Right lung (tissue), 10 donors: ENCODE measurements at places on chromosomes 7 and 10. TPM values are rescaled to one million over a fixed set of nuclear protein-coding genes. Genes with fewer than 3 reads are reported as not detected.

DNA sequence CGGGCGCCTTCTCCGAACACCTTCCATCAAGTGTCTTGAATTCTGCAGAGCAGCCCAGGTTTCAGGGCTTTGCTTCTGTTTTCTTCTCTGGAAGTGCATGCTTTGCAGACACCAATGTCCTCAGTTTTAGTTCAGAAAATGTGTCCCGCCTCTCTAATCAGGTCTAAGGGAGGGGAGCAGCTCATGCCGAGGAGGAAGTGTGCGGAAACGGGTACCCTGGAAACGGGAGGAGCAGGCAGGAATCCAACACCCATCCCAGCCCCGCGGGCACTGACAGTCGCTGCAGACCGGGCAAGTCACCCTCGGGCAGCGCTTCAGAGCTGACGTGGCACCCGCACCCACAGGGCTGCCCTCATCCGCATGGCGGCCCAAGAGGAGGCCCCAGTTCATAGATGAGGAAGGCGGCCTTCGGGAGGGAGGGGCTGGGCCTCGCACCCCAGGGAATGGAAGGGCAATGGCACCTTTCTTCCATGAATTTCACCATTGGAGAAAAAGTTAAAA lies 338.7 kb downstream of the DNAJB6 start:
- DNase-seq = no peak

GRCh38 chr10:124306922-124307371 lies 111.8 kb downstream of the OAT start:
- no peak for DNase-seq

DNA sequence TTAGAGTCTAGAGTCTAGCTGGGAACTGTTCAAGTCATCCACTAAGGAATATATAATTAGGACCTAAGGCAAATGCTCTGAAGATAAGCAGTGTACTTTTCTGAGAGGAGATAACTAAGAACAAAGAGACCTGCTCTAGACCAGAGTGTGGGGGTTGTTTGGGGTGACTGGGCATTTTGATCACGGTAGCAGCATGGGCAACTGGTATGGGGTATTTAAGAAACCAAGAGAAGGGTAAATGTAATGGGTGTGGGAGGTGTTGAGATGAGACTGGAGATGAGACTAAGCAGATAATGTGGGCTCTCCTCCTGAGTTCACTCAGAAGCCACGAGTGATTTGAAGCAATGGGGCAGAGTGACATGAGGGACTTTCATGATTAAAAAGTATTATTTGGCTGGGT lies 1082.9 kb downstream of the GATA3 start:
- no peak for DNase-seq

GRCh38 chr10:123166618-123167017 lies 12.4 kb downstream of the BUB3 start:
- no peak for DNase-seq

DNA sequence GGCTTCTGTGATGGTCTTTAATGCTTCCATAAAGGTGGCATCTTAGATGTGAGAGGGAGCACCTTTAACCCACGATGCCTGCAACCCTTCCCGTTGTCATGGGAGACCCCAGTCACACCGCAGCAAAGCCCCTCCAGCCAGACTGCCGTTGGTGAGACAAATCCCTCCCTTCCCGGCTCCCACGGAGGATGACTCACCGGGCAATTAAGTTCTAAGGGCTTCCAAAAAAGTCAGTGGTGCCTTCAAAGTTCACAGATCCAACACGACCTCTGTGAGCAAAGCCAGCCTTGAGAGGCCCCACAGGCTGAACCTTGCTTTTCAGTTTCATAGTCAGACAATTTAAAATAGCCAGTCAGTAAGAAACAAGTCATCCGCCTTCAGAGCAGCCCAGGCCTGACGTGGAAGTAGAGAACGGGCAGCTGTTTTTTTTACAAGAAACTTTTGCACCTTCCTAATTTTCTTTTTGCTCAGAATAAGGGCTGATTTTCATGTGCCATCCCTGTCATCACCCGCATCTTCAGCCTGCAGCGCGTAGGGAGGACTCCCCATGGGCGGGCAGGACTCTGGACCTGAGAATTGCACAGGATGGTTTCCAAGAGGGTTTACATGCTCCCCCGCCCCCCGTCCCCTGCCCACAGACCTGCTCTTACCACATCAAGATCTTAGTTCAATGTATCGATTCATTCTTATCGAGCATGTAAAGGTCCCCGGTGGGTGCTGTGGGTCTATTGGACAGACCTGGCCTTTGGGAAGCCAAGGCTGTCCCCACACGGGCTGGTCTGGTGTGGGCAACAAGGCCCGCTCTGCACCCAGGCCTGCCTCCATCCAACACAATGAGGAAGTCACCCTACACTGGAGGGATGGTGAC lies 333.9 kb downstream of the DNAJB6 start:
- no peak for DNase-seq

GRCh38 chr10:126397640-126398382 lies 9.5 kb upstream of the ADAM12 start:
- DNase-seq = no peak

DNA sequence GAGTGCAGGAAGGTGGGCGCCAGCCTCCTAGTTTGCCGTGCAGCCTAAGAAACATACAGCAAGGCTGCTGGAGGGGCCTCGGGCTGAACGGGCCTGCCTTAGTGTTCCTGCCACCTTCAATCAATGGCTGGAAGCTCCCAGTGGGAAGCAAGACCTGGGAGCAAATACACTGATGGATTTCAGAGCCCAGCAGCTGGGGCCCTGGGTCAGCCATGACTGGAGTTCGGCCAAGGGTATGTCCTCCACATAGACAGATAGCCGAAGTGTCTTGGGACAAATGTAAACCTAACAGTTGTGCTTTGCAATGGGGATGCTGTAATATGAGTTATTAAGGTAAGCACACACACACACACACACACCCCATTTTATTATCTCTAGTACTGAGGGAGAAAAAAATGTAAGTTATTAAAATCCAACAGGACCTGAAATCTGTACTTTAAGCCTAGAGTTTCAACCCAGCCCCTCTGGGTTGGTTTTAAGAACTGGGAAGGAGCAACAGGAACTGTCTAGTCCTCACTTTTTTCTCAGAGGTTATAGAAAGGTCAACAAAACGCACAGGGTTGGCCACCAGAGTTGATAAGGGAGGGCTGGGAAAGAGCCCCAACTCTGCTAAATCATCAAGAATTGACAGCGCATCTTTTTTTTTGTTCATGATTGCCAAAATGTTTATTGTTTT lies 50.0 kb upstream of the CELF2 start:
- DNase-seq = peak; percentile 80

DNA sequence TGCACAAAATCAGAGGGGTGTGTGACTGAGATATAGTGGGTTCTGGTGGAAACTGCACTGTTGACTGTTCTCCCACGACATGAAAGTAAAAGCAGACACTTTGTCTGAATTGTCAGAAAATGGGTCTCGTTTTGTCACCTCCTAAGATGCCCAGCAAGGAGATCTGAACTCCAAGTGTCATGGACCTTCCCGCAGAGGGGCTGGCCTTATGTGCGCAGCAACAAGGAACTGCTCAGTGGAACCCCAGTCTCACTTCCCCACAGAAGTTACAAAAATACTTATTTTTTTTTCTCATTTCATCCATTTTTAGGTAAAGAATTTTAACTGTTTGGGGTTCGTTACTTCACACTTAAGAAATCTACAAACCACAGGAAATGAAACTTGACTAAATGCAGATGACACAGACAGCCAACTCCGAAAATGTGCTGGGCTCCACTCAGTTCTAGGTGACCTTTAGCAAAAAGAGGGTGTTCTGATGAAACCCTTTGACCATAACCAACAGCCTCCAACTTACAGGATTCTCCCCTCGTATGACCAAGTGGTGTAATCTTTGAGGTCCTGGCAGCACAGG lies 115.0 kb downstream of the FAM107B start:
- no peak for DNase-seq

- no peak for DNase-seq
Observed at GRCh38 chr7:150336746-150337145, 4.7 kb downstream of the RARRES2 start.

- no peak for DNase-seq
Observed at GRCh38 chr7:111803015-111803758, 240.9 kb upstream of the IMMP2L start.

- no peak for DNase-seq
Observed at GRCh38 chr10:59905731-59906416, 482 bp downstream of the CCDC6 start.

DNA sequence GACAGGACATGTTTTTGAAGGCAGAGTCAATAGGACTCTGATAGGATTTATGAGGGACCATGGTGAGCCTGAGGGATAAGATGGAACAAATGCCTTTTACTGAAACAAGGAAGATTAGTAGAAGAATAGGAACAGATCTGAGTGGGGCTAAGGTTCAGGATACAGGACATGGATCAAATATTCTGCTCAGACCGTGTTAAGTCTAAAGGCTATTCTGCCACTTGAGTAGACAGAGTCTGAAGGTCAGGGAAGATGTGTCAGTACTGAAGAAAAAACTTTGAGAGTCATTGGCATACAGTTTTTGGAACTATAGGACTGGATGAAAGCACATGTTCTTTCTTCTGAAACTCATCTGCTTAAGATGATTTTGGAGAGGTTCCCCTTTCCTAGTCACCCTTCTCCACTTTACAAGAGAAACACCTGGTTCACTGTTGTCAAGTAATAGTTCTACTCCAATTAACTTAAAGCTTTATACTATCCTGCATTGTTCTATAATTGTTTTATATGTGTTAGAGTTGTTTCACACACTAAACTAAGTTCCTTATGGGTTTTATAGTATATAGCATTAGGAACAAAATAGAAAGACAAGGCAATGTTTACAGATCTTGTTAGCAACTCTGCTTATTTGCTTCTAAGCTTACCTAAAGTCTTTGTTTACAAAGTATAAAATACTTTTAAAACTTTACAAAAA lies 43.4 kb downstream of the WASL start:
- DNase-seq = no peak

- no peak for DNase-seq
Observed at GRCh38 chr7:1681581-1681980, 11.5 kb downstream of the ELFN1 start.

GRCh38 chr10:103451831-103452505 lies at the start of gene CALHM2:
Gene CALHM2 (minus strand): TSS chr10:103452370. CDS start chr10:103449941, 2,429 bp downstream.
- peak; percentile 49 for DNase-seq

GRCh38 chr10:88592906-88593305 lies 6.3 kb downstream of the LIPJ start:
- no peak for DNase-seq

GRCh38 chr10:91579329-91579985 lies 53.4 kb downstream of the PPP1R3C start:
- no peak for DNase-seq

- no peak for DNase-seq
Observed at GRCh38 chr7:28362812-28363211, 49.5 kb upstream of the CREB5 start.

- DNase-seq = no peak
Observed at GRCh38 chr7:2521952-2522591, 2.5 kb downstream of the LFNG start.

- no peak for DNase-seq
Observed at GRCh38 chr10:6699336-6699735, 119.3 kb upstream of the PRKCQ start.

DNA sequence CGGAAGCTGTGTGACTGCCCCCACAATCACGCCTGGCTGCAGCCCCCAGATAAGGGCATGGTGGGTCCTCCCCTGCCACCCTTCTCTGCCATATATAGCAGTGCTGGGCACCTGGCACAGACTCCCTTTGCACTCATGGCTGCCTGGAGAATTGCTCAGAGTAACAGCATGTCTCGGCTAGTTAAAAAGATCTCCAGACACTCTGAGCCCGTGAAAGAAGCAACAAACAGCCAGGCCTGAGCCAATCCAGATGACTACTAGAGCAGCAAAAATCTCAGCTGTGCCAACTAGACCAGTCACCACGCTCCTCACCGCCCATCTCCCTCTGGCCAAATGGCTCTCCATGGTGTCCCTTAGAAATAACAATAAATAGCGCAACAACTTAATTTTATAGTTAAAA lies 71.3 kb downstream of the PARD3 start:
- no peak for DNase-seq

Gene GLI3
- 35.8 TPM for polyA plus RNA-seq

Gene WDR11
- 60.0 TPM for polyA plus RNA-seq

Gene STEAP1B
- 3.4 TPM for polyA plus RNA-seq

Gene SYT15
- polyA plus RNA-seq = 23.6 TPM

Gene FAM131B
- polyA plus RNA-seq = 1.8 TPM

Gene MXI1
- polyA plus RNA-seq = 52.4 TPM

Gene ZNF438
- 10.5 TPM for polyA plus RNA-seq

Gene GHRHR
- not detected for polyA plus RNA-seq

Gene ERCC6
- 20.7 TPM for polyA plus RNA-seq

Gene COL28A1
- 3.1 TPM for polyA plus RNA-seq

Gene NKX1-2
- polyA plus RNA-seq = not detected

Gene AS3MT
- 18.3 TPM for polyA plus RNA-seq

Gene HECW1
- polyA plus RNA-seq = 3.4 TPM

Gene SEMA3E
- 28.7 TPM for polyA plus RNA-seq
